ENCODE measurements at places on chromosomes 11 and 22.

GRCh38 chr11:32087597-32087996 lies 3.3 kb upstream of the RCN1 start:
- no peak for DNase-seq

DNA sequence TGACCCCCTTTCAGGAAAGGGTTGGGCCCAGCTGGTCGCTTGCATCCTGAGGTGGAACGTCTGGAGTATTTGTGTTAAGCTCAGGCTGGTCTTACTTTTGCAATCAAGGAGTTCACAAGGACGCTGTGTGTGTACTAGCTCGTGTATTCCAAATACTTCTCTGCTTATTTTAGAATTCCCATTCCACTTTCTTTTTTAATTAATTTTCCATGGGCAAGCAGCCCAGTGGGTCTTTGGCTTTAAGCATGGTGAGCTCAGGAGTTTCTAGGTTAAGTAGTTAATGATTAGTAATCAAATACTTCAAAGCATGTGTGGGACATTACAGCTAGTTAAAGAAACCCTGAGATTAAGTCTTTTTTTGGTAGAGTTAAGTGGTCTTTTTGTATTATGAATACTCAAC lies 68.6 kb downstream of the CSNK2A3 start:
- DNase-seq = no peak

DNA sequence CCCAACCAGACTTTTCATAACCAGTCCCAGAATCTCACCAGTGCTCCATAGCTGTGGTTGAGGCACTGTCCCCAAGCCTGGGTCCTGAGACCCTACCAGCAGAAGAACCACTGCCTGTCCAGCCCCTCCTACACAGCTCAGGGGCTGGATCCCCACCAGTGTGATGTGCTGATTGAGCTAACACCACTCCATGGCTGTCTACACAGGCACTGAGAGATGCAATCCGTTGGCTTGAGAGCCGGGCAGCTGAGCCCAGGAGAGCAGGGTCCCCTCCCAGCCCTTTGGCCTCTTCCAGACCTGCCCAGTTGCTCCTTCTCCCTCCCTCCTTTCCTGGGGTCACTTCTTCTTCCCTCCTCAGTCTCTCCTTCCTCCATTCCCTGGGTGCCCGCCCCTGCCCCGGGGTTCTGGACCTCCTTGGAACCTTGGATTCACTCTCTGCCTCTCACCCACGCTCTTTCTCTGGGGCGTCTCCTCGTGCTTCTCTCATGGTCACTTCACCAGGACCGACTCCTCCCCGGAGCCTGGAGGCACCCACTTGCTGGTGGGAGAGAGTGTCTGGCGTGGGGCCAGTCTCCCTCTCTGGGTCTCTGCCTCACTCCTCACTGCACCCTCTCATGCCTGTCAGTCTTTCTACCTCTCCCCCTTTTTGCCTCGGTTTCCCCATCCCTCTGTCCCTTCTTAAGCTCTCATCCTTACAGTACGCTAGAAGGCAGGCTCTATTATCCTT lies 706 bp upstream of the SCYL1 start:
- no peak for DNase-seq

GRCh38 chr22:47634347-47634746 lies 871.9 kb downstream of the TBC1D22A start:
- DNase-seq = no peak

GRCh38 chr11:8721609-8722500 lies 39.3 kb downstream of the RPL27A start:
- DNase-seq = no peak

- DNase-seq = peak; percentile 75
Observed at GRCh38 chr11:67277231-67277961, 11.1 kb downstream of the GRK2 start.

DNA sequence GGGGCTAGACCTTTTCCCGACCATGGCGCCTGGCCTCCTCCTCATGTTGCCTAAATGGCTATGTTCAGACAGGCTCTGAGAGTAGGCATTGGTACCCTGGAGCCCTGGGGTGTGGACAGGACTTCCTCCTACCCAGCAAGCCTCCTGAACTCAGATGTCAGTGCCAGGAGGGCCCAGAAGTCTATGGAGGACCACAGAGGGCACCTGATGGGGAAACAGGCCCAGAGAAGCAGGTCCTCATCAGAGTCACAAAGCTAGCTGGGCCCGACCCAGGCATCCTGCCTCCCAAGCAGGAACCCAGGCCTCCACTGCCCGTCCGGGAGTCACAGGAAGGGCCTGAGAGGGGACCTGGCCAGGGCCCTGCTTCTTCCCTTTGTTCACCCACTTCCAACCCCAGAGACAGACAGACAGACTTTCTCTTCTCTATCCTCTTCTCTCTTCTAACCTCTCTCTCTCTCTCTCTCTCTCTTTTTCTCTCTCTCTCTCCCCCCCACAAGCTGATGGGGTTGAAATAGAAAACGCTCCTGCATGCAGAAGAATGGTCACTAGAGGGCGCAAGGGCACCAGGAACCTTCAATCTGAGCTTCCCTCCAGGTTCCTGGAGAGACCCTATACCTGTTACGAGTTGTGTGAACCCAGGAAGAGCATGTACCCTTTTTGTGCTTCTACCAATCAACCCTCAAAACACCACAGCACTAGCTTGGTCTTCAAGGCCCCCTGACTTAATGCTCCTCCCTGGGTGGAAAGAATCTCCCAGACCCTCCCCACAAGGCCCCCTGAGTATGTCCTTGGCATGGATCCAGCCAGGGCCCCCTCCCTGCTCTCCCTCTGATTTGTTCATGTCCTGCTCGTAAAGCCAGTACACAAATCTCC lies 27.1 kb downstream of the ARAP1 start:
- DNase-seq = peak; percentile 79

DNA sequence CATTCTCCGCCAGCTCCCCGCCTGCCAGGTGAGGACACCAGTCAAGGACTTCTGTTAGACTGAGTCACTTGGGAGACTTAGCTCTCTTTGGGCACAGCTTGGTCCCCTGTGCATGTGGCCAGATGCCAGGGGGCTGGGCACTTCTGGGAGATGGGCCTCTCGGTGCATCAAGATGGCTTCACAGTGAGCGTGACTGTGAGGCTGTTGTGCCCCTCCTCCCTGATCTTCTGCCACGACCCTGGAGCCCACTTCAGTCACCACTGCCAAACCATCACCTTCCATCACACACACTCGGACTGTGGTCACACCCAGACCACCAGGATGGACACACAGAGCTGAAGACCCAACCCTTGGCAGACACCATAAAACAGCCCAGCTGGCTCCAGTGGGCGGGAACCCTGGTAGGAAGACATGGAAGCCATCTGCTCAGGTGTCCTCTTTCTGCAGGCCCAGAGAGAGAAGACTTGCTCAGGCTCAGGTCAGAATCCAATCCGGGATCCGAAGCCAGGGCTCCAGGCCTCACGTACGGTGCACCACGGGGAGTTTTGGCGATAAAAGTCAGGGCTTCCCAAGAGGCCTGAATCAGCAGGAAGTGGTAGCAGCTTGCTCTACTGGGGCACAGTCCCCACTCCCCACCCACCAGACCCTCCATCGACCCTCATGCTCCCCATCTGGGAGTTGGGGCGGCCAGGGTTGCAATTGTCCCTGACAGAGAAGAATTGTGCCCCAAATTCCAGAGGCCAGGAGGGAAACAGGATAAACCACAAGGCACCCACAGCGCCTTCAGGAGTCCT lies 29.8 kb upstream of the CD5 start:
- no peak for DNase-seq

GRCh38 chr11:130126516-130126915 lies 33.1 kb upstream of the ST14 start:
- DNase-seq = no peak

DNA sequence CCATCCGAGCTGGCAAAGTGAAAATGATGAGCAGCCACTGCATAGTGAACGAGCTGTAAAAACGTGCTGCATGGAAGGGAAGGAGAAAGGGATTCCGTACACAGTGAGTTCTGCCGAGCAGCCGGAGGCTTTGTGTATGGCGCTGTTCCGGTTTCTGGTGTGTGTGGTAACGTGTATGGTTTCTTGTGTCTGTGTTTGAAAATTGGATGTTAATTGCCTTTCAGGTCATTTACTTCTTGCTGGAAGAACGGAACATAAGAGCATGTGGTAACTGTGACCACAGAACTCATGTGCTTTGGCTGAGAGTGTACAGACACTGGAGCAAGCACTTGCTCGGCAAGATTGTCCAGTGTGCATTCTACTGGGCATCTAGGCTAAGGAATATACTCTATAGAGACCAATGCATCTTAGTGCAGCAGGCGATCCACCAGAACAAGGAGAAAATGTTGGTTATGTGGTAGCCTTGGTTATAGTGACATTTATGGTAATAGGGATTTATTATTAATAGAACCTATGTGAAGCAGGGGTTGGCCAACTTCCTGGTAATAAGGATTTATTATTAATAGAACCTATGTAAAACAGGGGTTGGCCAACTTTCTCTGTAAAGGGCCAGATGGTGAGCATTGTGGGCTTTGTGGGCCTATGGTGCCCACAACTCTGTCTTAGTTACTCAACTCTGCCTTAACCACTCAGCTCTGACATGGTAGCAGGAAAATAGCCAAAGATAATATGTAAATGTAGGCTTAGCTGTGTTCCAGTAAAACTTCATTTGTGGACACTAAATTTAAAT lies 49.2 kb downstream of the GRAMD1B start:
- no peak for DNase-seq

DNA sequence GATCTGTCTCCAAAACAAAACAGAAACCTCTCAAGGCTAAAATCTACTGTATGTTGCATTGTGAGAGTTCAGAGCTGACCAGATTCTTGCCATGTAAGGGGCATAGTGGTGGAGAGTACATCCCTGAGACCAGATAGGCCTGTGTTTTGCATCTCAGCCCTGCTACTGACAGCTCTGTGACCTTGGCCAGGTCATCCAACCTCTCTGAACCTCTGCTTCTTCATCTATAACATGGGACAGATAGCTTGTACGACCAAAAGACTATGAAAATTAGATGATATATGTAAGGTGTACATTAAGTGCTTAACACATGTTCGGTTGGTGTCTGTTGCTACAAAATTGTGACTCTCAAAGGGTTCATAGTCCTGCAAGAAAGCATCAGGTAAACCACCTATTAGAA lies 22.9 kb downstream of the ZNRF3 start:
- no peak for DNase-seq

GRCh38 chr22:37505989-37506388 lies 13.2 kb downstream of the CARD10 start:
- no peak for DNase-seq

GRCh38 chr22:19495562-19496323 lies 16.0 kb downstream of the CDC45 start:
- no peak for DNase-seq

- DNase-seq = no peak
Observed at GRCh38 chr11:29364006-29364405, 652.8 kb downstream of the KCNA4 start.

DNA sequence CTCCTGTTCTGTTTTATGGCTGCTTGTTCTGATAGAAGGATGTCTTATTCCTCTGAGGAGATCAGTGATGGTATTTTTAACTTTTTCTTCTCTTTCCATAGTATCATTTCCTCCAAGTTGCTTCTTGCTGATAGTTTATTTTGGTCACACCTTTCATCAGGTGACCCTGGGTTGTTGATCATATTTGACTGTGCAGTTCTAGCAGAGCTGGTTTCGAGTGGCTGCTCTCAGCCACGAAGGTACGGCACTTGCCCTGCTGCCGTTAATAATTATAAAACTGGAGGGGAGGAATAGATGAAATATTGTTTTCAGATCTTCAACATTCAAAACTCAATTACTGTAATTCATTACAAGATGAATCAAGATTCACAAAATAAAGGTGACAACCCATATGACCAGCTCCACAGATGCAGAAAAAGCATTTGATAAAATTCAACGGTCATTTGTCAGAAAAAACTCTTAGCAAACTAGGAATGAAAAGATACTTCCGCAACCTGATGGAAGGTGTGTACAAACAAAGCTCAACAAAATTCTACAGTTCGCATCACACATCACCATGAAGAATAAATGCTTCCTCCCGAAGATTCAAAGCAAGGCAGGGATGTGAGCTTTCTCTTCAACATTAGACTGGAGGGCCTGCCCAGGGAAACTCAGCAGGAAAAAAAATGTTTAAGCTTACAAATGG lies 59.2 kb upstream of the RTL6 start:
- no peak for DNase-seq

- DNase-seq = no peak
Observed at GRCh38 chr11:110894224-110894623, 182.0 kb upstream of the ARHGAP20 start.

DNA sequence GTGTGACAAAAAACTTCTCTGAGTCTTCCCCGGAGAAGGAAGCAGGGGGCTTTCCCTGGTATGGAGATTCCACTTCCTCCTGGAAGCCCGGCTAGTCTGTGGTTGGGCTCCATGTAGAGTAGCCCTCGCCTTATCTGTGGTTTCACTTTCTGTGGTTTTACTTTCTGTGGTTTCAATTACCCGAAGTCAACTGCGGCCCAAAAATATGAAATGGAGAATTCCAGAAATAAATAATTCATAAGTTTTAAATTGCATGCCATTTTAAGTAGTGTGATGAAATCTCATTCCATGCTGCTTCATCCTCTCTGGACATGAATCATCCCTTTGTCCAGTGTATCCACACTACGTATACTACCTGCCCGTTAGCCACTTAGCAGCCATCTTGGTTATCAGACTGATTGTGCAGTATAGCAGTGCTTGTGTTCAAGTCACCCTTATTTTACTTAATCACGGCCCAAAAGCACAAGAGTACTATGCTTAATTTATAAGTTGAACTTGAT lies 275.0 kb upstream of the SESN3 start:
- DNase-seq = peak; percentile 71

- DNase-seq = peak; percentile 95
Observed at GRCh38 chr11:66311965-66312548, 4.8 kb downstream of the CD248 start.

- DNase-seq = no peak
Observed at GRCh38 chr11:20596205-20597153, 2.9 kb upstream of the SLC6A5 start.

DNA sequence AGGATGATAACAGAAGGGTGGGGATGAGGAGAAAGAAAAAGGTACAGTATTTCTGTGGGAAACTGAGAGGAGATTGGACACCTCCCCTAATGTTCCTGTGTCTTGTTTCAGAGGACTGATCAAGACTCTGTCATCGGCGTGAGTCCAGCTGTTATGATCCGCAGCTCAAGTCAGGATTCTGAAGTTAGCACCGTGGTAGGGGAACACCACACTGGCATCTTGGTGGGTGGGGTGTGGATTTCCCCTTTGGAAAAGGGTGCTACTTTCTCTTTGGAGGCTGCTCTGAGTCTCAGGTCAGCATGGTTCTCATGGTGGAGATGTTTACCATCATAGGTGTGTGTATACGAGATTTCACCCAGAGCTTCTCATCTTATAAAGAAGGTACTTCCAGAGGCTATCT lies 25.5 kb downstream of the MADD start:
- no peak for DNase-seq

- no peak for DNase-seq
Observed at GRCh38 chr11:65129649-65130441, 4.5 kb downstream of the SYVN1 start.

- no peak for DNase-seq
Observed at GRCh38 chr11:113082341-113082955, 121.2 kb downstream of the NCAM1 start.

DNA sequence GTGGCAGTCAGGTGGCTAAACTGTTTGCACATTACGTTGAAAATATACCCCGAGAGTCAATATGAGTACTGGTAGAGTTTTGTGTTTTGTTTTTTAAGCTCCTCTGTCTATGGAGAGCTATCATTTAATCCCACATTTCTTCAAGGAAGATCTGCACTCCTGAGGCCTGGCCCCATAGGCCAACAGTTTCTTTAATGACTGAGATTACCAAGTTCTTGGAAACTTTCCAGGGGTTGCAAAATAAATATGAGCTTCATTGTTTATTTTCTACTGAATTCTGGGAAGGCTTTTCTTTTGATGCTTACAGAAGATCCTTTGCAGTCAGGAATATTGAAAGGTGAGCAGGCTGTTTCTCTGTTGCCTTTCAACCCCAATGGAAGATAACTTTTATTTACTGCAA lies 452.0 kb downstream of the JRKL start:
- no peak for DNase-seq

- DNase-seq = peak; percentile 49
Observed at GRCh38 chr22:36510966-36511881, 4.4 kb upstream of the FOXRED2 start.

All from SW480 (cell line).